ENCODE measurements at places on chromosomes 7 and 10.

GRCh38 chr7:154680894-154681659 is 321.8 kb downstream of the PAXIP1 start:
- DNase-seq: no peak

DNA sequence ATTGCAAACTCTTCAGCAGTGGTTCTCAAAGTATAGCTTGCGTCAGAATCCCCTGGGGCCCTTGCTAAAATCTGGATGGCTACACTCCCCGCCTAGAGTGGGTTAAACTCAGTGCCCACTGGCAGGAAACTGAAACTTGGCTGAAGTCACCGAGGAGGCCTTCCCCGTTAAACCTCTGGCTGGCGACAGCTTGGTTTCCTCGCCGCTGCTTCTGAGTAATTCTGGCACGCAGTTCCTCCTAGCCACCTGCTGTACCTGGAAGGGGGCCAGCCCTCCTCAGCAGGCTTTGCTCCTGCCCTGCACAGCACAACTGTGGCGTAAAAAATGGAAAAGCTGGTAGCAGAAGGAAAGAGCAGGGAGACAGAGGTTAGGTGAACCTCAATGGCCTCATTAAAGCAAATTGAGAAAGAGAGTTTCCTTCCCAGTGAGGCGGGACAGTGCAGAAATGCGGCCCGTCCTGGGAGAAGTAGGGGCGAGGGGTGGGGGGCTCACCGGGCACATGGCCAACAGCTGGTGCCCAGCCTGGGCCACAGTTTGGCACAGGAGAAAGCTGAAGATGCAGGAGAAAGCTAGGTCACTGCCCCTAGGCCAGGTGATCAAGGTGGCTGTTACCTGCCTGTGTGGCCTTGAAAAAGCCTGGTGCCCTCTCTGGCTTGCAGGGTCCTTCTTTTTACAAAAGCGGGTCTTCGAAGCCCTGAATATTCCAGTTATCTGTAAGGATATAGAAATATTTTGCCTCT is 46.6 kb downstream of the ALOX5 start:
- DNase-seq: peak; percentile 26

DNA sequence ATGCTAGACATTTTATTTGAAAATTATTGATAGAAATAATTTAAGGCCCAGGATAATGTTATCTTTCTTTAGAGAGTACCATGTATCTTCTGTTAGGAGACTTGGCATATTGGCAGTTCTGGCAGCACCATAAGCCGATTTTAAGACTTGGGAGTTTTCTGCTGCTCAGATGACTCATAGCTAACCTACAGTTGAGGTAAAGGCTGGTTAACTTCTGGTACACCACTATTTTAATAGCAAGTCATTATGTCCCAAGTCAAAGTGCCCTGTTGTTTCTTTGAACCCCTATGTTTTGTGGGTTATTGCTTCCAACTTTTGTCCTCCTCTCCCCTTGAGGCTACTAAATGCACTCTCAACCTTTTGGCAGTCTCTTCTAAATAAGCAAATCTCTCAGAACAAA is 25.2 kb downstream of the ATRNL1 start:
- no peak for DNase-seq

- no peak for DNase-seq
Measured at GRCh38 chr7:7917593-7917992, 51.0 kb upstream of the GLCCI1 start.

DNA sequence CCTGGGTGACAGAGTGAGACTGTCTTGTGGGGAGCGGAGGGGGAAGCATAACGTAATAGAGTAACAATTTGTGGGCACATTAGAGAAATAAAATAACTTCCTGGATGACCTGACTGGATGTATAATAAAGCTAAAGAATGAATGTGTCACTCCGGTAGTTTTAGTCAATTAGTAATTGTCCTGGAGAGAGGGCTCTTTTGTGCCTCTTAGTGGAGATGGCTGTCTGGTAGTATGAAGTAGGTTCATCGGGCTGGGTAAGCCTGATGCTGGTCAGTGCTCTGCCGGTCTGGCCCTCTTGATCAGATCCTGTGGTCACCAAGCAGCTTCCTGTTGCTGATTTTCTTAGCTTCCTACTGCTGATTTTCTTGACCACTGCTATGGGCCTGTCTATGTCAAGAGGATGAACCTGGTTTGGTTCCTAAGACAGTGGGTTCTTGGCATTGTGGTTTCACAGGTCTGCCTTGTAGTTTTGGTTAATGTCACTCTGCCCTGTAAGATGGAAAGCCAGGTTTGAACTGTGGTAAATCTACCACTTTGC is 34.1 kb downstream of the ZRANB1 start:
- DNase-seq: no peak

DNA sequence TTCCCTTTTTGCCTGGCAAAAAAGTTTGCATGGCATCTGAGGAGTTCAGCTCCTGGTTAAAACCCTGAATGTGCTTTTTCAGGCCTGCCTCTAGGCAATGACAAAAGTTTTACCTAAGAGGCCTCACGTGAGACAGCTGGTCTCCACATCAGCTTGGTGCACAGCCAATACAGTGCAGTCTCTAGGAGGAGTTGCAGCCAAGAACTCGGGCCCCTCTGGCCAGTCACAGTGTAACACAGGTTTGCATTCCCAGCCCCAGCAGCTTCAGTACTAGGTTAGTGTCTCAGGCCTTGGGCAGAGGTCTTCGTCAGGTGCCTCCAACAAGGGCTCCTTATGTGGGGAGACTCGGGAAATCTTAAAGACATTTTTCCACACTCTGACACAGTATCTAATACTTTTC is 771.7 kb downstream of the SORCS1 start:
- no peak for DNase-seq

DNA sequence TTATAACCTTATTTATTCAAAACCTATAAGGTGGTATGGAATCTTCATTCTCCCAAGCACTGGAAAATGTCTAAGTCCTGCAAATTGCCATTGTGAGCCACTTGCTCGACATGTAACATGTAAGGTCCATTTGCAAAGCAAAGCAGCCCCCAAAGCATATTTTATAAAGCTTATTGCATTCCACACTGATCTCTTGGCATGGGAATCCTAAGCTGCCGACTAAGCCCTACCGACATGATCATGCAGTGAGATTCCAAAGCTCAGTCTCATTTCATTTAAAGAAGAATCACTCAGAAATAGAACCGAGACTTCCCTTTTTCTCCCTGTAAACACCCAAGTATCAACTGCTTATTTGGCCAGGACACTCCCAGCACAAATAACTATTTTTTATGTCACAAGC is 333.4 kb upstream of the MYO3A start:
- DNase-seq: no peak

- no peak for DNase-seq
Measured at GRCh38 chr7:73905360-73905759, 44.4 kb downstream of the TMEM270 start.

All from T follicular helper cell (primary cell).